ENCODE measurements at places on chromosomes 16 and 17. TPM values are rescaled to one million over a fixed set of nuclear protein-coding genes. Genes with fewer than 3 reads are reported as not detected.

Gene KRTAP3-2
- not detected for total RNA-seq

Gene ZNF624
- 12.1 TPM for total RNA-seq

Gene HS3ST2
- total RNA-seq, result not detected

Gene KRTAP9-8
- total RNA-seq, result not detected

Gene MILR1
- total RNA-seq, result not detected

Gene PAQR4
- total RNA-seq, result 53.3 TPM

Gene MRPS34
- 135 TPM for total RNA-seq

Gene EVI2A
- not detected for total RNA-seq

DNA sequence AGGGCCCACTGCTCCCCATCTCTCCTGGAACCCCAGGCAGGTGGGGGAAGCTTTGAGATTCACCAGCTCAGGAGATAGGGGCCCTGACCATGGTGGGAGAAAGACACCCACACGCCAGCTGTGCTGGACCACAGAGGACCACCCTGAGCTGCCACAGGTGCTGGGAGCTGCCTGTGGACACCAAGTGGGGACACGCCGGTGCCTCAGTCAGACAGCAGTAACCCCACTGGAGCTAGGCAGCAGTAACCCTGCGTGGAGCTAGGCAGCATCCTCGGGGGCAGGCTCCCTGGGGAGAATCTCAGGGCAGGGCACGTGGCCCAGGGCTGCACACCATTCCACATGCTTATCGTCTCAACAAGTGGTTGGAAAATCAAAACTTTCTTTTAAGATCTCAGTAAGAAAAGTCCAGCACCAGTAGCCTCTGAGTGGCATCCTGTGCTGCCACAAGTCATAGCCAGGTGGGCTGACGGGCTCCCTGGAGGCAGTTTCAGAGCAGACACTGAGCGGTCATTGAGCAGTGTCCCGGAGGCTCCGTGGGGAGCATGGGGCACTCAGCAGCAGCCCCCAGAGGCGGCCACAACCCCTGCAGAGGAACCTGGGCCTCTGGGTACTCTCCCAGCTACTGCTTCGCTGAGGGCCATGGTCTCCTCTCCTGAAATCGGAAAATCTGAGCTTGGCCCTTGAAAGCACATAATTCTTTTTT, 8.0 kb upstream of the HEXD start:
- no peak for DNase-seq

GRCh38 chr16:68898026-68898425, 54.7 kb downstream of the TANGO6 start:
- no peak for DNase-seq

DNA sequence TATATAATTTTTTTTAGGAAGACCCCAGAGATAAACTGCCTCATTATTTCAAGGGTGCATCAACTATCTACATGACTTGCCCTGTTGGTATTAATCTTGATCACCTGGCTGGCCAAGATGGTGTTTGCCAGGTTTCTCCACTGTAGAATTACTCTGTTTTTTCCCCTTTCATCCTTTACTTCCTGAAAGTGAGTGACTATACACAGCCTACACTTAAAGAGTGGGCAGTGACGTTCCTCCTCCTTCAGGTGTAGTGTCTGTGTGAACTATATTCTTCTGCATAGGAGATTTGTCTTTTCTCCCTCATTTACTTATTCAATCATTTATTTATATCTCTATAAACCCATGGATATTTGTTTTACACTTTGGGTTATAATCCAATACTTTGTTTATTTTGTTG, 246.7 kb downstream of the IRF8 start:
- DNase-seq, result no peak

DNA sequence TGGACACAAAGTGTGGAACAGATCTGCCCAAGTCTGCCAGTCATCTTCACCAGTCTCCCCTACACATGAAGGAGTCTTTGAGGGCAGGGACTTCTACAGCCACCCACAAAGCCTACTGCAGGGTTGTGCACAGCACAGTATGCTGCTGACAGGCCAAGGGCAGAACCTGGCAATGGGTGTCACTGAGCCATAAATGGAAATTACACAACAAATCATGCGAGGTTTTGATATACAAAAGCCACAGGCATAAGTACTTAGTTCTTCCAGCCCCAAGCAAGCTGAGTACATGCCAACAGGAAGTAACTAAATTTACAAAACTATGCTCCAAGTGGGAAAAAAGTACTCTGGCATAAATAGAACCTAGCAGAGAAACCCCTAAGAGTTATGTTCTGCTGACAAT, 7.8 kb upstream of the PSMC3IP start:
- no peak for DNase-seq

DNA sequence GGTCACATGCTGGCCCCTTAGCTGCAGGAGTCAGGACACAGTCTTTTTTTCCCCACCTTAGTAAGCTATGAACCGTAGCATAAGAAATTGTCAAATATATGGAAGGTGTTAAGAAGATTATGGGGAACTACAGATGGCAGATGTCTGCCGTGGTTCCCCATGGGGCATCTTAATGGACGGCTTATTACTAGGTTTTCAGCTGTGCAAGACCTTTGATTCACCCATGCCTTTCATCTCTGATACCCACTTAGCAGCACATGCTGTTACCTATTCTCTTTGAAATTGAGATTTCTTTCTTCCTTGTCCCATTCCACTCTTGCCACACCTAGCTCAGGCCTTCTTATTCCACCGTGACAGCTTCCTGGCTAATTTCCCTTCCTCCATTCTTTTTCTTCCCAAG, 70.7 kb downstream of the RPTOR start:
- no peak for DNase-seq

DNA sequence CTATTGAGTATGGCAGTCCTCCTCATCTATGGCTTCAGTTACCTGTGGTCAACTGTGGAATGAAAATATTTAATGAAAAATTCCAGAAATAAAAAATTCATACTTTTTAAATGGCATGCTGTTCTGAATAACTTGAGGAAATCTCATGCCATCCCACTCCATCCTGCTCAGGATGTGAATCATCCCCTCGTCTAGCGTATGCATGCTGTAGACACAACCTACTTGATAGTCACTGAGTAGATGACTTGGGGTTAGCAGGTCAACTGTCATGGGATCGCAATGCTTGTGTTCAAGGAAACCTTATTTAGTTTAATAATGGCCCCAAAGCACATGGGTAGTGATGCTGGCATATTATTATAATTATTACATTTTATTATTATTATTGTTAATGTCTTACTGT, 4.8 kb upstream of the VAC14 start:
- no peak for DNase-seq

GRCh38 chr17:76671912-76672262, 28.3 kb upstream of the ST6GALNAC1 start:
- no peak for DNase-seq

DNA sequence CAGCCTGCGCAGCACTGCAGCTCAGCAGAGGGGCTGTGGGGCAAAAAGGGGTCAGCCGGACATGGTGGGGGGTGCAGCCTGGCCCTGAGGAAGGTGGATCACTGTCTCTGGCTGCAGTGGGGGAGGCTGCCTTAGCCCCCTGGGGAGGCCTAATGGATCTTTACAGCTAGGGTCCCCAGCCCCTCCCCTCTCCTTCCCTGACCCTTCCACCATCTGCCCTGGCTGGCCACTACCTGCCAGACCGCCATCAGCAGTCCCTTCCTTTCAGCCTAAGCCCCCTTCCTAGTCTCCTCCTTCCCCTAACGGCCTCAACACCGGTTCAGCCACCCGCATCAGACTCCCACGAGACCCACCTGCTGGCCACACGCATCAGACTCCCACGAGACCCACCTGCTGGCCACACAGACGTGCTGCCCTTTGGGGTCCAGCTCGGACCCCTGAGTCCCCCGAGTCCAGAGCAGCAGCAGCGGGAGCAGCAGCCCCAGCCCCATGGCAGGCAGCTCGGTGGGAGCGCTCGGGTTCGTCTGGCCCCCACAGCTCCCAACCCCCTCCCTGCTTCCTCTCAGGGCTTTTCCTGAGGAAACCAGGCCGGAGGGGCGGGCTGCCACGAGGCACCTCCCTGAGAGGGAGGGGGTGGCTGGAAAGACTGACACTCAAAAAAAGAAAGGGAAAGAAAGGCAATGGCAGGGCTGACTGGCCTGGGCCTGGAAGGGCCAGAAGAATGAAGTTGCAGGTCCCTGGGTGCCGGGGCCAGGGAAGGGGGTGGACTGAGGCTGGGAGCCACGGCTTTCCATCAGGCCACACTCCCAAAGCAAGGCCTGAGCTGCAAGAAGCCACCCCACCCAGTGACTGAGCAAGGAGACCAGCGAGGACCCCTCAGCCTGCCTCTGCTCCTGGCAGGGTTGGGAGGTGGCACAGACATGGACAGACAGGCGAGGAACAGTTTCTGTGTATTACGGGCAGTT, at the start of gene SCARF1:
TSS of gene SCARF1 (minus strand) at position 526 of the 965 bp plus-strand sequence. CDS start at position 491, 35 bp downstream.
- no peak for DNase-seq

DNA sequence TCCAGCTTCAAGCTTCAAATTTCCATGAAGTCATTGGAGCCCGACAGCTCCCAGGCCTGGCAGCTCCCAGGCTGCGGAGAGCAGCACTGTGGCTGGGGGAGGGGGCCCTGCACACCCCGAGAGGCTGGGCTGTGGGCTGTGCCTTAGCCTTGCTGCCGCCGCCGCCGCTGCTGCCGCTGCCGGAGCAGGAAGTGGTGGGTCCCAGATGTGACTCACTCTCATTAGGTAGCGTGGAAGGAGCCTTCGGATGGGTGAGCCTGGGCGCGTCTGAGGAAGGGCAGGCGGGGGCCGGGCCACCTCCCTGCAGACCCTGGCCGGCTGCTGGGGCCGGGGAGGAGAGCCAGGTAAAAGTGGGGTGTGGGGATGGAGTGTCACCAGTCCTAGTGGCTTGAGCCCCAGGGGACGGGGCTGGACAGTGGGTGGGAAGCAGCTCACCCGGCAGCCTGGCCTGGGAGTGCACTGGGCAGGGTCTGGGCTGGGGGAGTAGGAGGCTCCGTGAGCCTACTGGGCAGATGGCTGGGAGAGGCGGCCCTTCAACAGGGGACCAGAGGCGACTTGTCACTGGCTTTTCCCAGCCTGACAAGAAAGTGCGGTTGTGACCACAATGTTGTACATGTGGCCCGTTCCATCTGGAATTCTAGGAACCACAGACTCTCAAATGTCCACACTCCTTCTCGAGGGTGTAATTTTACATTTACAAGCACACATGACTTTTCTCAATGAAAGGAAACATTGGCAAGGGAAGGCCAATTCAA, at the start of gene ADCY7:
TSS of gene ADCY7 (plus strand) at position 215 of the 755 bp plus-strand sequence. CDS start 21,629 bp downstream, outside the sequence.
- DNase-seq, result no peak
